Hepatic stellate cell (primary cell): ENCODE measurements at places on chromosomes 6 and 20.

DNA sequence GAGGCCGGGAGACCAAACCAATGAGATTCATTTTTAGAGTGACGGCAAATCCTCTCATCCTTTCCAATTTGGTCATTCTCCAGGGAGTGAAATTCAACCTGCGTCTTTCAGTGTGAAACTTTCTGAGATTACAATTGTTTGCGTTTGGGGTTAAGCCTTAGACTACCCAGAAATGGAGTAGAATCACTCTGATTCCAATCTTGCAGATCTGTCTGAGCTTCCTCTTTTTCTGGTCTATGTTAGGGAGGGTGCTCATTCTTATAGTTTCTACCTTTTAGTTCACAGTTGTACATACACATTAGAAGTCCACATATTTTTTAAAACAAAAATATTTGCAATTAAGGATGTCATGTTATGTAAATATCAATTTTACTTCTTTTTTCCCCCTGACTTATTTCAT is 183.0 kb upstream of the PHACTR1 start:
- DNase-seq, result no peak

GRCh38 chr6:150788089-150788488 is 77.4 kb upstream of the MTHFD1L start:
- no peak for DNase-seq

DNA sequence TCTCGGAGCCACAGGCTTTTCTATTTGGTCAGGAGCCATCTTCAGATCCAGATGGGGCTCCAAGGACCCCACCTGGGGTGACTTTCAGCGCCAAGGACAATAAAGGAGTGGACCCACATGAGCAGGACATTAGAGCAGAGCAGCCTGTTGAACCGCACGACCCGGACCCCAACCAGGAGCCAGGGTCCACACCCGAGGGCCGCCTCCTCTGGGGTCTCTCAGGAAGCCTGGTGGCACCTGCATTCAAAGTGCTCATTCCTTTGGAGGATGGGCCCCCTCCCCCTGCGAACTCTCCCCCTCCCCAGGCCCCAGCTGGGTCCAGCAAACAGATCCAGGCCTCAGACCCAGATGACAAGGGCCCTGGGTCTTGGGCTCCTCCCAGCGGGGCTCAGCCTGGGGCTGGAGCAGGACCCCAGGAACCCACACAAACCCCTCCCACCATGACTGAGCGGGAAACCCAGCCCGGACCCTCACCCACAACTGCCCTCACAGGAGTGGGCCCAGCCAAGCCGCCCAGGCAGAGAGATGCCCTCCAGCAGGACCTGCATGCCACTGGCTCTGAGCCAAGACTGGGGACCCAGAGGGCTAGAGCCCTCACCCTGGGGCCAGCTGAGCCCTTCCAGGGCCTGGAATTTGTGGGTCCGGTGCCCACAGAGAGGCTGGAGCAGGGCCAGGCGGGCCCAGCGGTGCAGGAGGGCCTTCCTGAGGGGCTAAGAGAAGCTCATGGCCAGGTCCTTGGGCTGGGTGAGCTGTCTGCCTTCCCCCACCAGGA is 23.9 kb downstream of the RAB44 start:
- DNase-seq, result no peak

DNA sequence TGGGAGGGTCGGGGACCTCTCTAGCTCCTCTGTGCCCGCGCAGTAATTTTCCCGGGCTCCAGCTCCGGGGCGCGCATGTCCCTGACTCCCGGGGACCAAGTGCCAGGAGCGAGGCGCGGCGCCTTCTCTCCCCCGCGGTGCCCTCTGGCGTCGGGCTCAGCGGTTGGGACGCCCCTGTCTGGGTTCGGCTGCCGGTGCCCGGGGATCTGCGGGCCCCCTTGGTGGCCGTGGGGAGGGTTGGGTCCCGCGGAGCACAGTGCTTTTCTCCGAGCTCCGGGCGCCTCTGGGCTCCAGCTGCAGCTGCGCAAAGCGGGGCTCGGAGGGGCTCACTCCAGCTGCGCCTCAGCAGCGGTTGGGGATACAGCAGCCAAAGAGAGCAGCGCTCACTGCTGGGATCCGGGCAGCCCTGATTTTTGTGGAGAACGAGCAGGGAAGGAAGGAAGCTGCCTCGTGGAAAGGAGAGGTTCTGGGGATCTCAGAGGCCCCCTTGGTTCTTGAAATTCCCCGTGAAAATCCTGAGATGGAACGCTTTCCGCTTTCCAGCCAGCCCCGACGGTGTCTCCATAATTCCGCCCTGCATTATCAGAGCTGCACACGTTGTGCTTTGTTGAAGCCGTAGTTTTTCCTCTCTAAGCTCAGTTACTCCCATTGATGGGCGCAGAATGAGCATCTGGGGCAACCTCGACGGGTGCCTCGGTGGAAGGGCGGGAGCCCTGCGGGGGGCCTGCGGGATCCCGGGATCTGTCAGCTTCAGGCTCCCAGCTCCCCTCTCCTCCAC is 861 bp downstream of the PPP1R14C start:
- DNase-seq, result no peak

DNA sequence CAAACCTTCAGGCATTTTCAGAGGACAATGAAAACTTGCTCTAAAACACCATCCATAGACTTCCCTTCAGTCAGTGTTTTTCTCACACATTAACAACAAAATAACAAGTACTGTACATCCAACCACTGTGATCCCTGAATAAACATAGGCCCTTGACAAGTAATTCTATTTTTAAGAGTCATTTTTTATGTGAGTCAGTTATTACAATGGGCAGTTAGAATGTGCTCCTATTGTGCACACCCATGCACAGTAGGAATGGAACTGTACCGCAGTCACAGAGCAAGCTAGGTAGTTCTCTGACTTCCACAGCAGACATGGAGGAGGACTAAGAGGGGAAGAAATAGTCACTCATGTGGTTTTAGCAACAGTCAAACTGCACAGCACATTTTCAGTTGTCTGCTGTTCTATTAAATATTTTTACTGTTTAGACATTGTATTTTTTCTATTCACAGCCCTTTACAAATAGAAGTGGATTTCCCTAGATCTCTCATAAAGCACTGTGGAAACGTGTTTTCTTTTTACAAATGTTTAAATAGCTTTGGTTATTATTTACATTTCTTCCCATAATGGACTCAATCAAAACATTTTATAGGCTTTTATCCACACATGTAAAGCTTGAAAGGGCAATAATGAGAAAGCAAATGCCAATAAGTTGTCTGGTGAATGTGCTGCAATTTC is 100.4 kb downstream of the JAG1 start:
- DNase-seq, result no peak

GRCh38 chr20:22559711-22560318 is 24.6 kb downstream of the FOXA2 start:
- DNase-seq, result no peak

GRCh38 chr20:58054780-58055373 is 173.6 kb downstream of the ANKRD60 start:
- no peak for DNase-seq

GRCh38 chr20:32332614-32333013 is 25.5 kb upstream of the ASXL1 start:
- no peak for DNase-seq

DNA sequence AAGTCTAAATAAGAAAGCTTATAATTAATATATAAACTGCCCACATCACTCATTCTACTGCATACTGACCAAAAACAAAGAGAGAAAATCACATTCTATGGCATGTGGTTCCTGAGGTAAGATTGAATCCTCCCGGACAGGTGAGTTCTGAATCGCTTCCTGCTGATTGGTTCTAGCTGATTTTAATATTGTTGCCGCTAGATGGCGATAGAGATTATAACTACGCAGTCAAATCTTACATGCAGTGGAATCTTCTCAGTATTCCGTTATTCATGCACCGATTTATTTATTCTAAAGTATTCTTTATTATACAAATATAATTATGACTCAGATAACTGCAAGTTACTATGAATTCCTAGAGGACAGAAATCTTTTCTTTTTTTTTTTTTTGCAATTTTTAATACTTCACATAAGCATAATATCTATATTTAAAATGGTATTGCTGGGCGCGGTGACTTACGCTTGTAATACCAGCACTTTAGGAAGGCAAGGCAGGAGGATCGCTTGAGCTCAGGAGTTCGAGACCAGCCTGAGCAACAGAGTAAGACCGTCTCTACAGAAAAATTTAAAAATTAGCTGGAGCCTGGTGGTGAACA is 24.2 kb upstream of the TMX4 start:
- peak; percentile 30 for DNase-seq

DNA sequence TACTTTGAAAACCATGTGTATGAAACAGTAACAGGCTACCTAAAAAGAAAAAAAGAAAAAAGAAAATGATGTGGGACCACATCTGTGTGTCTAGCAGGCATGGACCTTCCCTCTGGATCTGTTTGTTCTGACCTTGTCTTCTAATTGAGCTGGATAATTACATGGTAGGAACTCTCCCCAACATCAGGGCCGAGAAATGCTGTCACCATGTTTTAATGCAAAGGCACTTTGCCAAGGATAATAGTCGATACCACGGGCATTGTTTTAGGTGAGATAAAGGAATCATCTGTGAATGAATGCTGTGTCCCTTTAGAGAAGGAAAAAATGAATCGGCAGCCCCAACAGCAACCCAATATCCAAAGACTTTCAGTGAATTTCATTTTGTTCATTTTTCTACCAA is 149.1 kb downstream of the ZDHHC14 start:
- DNase-seq, result no peak

DNA sequence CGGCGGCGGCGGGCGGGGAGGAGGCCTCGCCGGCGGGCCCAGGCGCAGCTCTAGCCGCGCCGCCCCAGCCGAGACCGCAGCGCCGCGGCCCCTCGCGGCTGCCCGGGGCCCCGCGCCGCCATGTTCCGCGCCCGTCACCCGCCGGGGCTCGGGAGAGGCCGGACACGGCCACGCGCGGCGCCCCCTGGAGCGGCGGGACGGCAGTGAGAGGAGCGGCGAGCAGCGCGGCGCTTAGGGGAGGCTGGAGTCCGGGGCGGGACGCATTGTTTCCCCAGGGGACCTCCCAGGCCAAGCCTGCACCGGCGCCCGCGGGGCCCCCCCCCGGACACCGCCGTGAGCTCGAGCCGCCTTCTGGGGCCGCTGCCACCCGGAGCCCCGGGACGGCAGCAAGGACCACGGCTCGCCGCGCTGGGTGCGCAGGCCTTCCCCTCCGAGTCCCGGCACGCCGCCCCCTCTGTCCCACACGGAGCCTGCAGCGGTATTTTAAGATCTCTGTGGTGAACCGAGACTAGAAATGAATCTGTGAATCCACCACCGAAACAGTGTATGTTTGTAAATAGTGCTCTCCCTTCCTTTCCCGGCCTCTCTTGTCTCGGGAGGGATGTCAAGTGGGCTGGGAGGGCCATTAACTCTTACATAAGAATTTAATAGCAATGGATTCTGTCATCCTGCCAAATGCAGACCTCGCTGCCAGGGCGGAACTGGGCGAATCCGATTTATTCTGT is 424 bp upstream of the KIF13A start:
- peak; percentile 81 for DNase-seq

DNA sequence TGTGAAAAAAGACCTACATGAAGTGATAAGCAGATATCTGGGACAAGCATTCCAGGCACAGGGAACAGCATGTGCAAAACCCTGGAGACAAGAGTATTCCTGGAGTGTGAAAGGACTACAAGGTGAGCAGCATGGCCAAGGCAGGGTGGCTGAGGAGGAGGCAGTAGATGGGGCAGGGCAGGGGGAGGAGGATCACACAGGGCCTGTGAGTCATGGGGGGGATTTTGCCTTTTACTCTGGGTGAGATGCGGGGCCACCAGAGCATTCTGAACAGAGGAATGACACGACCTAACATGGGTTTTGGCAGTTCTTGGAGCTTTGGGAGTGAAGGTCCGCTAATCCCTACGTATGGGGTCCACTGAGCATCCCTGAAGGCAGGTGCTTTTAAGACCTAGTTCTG is 69.8 kb upstream of the CCN6 start:
- DNase-seq, result no peak

GRCh38 chr6:37741757-37742400 is 44.2 kb upstream of the MDGA1 start:
- peak; percentile 35 for DNase-seq

- no peak for DNase-seq
Measured at GRCh38 chr6:82608781-82609180, 245.2 kb downstream of the TPBG start.

- DNase-seq, result peak; percentile 42
Measured at GRCh38 chr6:1424306-1424927, 35.0 kb downstream of the FOXF2 start.

GRCh38 chr20:8385247-8385646 is 253.2 kb downstream of the PLCB1 start:
- peak; percentile 63 for DNase-seq

DNA sequence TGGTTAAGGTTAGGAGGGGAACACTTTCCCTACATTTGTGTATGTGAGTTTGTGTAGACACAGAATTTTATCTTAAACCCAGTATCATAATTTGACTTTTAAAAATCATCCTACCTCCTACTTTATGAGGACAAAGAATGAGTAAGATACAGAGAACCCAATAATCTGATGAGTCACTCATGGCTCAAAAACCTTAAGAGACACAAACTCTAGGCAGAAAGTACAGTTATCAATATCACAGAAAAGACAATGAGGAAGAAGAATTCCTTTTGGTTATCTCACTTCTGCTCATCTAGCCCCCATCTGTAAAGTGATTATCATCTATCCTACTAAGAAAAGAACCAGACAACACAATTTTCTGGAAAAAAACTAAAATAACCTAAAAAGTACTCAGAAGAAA is 87.7 kb downstream of the EPB41L2 start:
- no peak for DNase-seq

DNA sequence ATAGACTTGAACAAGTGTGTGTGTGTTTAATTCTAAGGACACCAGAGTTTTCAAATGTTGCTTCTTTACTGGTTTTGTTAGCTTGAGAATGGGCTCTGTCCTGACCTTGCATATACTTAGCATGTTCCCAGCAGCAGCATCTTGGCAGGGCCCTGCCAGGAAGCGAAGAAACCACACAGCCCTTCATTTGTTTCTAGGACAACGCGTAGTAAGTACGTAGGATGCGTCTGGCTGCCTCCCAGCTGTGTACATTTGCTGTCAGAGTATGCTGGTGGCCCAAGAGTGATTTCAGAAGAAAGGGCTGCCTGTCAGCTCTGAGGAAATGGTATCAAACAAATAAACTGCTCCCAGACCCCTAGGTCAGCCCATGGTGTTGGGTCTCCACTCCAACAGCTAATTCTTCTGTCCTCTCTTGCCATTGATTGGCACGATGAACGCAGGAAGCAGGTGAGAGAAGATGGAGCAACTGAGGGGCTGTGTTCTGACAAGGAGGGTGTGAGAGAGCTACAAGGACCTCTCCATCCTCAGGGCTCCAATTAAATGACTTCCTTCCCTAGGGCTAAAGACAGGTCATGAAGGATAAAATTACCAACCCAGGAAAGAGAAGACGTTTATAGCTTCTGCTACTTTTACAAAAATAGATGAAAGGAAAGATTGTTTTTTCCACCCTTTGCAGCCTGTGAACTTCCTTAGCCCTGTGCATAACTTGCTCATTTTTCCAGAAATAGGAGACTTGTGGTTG is 55.9 kb upstream of the HDDC2 start:
- DNase-seq, result no peak

DNA sequence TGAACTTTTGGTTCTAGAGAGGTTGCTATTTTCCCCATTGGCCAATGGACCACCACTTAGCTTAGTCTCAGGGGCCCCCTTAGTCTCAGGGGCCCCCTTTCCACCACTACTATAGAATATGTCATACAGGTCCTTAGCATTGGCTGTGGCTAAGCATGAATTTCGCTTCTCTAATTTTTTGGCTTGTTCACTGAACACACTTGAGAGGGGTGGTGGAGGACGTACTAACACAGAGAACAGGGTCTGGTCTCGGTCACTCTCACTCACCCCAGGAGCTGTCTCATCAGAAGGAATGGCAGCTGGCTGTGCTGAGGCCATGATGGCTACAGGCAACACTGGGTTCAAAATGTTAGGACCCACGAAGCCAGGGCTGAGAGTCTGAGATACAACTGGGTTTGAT is 30.3 kb downstream of the ZNF318 start:
- DNase-seq, result no peak

- peak; percentile 17 for DNase-seq
Measured at GRCh38 chr6:25413207-25413905, 134.2 kb downstream of the CARMIL1 start.
